ENCODE measurements at places on chromosomes 2 and 18. TPM values are rescaled to one million over a fixed set of nuclear protein-coding genes. Genes with fewer than 3 reads are reported as not detected.

IL36B gene
- not detected for total RNA-seq

GRCh38 chr2:31886700-31887099, 124.1 kb downstream of the MEMO1 start:
- DNase-seq, result no peak

MYOM1 gene
- total RNA-seq, result 0.15 TPM

BUB1 gene
- 11.5 TPM for total RNA-seq

- no peak for DNase-seq
These were observed 9.9 kb upstream of the PRELID3A start for GRCh38 chr18:12397793-12398192.

Data from glomerular endothelial cell (primary cell).